ENCODE measurements at places on chromosomes 16 and 17. TPM values are rescaled to one million over a fixed set of nuclear protein-coding genes. Genes with fewer than 3 reads are reported as not detected.

HS3ST2 gene
- not detected for total RNA-seq

MT1H gene
- total RNA-seq, result 4.8 TPM

DNA sequence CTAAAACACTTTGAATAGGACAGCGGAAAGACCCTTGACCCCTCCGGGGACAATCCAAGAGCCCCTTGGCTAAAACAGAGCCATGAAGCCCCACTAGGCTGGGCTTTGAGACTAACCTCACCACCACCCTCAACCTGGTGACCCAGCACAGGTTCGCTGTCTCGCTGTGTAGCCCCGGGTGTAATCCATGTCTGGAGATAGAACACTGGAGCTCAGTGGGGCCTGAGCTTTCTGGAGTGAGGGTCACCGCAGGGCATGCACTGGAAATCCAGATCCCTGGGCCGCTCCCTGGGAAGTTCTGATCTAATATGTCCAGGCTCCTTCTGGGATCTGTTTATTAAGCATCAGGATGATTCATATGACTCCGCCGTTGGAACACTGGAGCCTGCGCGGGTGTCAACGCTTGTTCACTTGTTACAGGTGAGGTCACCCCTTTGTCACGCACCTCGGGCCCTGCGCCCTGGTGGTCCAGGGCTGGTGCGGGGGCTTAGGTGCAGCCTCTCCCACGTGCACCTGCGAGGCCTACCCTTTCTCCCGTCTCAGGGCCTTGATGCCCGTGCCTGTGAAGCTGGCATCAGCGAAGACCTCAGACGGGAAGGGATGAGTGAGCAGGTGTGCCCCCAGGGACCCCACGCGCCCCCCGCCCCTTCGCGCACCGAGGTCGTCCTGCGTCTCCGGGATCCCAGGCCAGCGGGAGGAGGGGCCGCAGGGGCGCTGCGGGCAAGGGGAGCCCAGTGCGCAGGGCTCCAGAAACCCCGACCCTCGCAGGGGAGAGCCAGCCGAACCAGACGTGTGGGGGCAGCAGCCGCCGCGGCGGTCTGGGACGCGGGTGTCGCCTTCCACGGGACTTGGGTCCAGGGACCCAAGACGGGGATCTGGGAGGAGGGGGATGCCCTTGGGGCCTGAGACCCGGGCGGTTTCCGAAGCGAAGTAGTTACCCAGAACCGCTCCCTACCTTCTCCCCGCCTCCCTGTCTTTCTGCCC, 224.1 kb upstream of the FOXF1 start:
- no peak overlapping the region for H3K27ac ChIP-seq
- no peak overlapping the region for H3K4me3 ChIP-seq
- H3K27me3 ChIP-seq, result peaks cover 28% of the 10 kb centered on the region
- no peaks in the 10 kb centered on the region for H3K4me1 ChIP-seq

DNA sequence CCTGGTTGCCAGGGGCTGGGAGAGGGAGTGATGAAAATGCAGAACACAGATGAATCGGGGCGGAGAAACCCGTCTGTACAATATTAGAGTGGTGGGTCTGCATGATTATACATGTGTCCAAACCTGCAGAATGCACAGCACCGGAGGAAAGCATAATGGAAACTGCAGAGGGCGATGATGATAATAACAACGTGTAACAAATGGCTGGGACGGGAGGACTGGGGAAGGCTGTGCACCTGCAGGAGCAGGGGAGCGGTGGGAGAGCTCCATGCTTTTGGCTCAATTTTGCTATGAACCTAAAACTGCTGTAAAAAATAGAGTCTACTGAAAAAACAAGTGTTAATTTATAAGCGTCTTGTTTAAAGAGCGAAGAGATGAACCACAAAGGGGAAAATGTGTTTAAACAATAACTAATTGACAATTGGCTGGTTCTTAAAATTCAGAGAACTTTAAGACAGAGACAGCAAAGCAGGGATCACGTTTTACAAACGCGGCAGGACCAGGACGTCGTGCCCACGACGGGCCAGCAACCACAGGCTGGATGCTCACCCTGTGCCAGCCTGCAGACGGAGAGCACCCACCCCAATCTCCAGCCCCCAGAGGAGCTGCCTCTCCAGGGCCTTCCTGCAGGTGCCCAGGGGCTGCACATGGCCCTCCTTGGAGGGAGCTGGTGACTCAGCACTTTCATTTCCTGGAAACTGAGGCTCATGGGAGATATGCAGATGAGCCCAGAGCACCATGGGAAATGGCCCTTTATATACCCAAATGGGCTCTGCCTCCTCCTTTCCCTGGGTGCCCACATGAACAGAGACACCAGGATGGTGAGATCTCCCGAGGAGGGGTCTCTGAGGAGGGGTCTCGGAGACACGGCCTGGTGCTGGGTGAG, at the start of gene TEX19:
Gene TEX19 (plus strand): TSS at position 783 of the 886 bp plus-strand sequence. CDS start 2,904 bp downstream, outside the sequence.
- H3K4me3 ChIP-seq, result no peak within 1 kb of the TSS
- no peaks in the 10 kb centered on the region for H3K27me3 ChIP-seq
- no peak for DNase-seq
- no peaks in the 10 kb centered on the region for H3K4me1 ChIP-seq
- H3K36me3 ChIP-seq, result no peaks in the 10 kb centered on the region
- no peak within 1 kb of the TSS for H3K27ac ChIP-seq

- H3K36me3 ChIP-seq, result peaks cover 71% of the 10 kb centered on the region
- no peak for DNase-seq
- no peak overlapping the region for H3K27ac ChIP-seq
- H3K4me3 ChIP-seq, result no peak overlapping the region
- H3K27me3 ChIP-seq, result no peaks in the 10 kb centered on the region
- peaks cover 5% of the 10 kb centered on the region for H3K4me1 ChIP-seq
These were observed 22.6 kb downstream of the SRCAP start for GRCh38 chr16:30721606-30722005.

DNA sequence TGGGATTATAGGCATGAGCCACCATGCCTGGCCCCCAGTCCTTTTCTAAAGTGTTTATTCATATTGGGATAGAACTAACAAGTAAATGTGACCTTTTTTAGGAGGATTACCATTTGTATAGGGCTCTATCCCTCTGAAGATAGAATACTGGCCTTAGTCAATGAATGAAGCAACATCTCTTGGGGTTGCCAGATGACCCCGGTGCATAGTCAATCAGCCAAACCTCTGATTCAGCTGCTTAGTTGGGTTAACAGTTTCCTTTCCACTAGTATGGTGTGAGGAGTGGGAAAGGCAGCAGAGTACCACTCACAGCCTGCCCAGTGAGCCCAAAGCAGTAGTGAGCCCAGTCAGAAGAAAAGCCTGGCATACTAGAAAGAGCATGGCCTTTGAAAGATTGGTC, 94.6 kb upstream of the TBX2 start:
- no peak overlapping the region for H3K27ac ChIP-seq
- H3K4me1 ChIP-seq, result no peaks in the 10 kb centered on the region
- H3K27me3 ChIP-seq, result no peaks in the 10 kb centered on the region
- H3K4me3 ChIP-seq, result no peak overlapping the region
- no peaks in the 10 kb centered on the region for H3K36me3 ChIP-seq

- H3K4me1 ChIP-seq, result peaks cover 30% of the 10 kb centered on the region
- no peaks in the 10 kb centered on the region for H3K36me3 ChIP-seq
- DNase-seq, result no peak
- H3K27me3 ChIP-seq, result peaks cover 37% of the 10 kb centered on the region
- H3K4me3 ChIP-seq, result no peak overlapping the region
These were observed 642 bp upstream of the NEUROD2 start for GRCh38 chr17:39608142-39608981.
